ENCODE measurements at places on chromosomes 13 and 19.

GRCh38 chr13:111958612-111959395 is 108.1 kb upstream of the SOX1 start:
- DNase-seq, result no peak

GRCh38 chr13:44231786-44232516 is 141.7 kb upstream of the SERP2 start:
- peak; percentile 52 for DNase-seq

- DNase-seq, result no peak
Observed at GRCh38 chr13:41018602-41018948, 541 bp downstream of the ELF1 start.

GRCh38 chr19:33685541-33685940 is 63.8 kb downstream of the CHST8 start:
- DNase-seq, result no peak

- DNase-seq, result no peak
Observed at GRCh38 chr13:102299366-102299765, 102.5 kb downstream of the FGF14 start.

- DNase-seq, result no peak
Observed at GRCh38 chr19:4537953-4538600, 1.8 kb downstream of the LRG1 start.

- no peak for DNase-seq
Observed at GRCh38 chr19:19662344-19662743, 1.1 kb downstream of the ATP13A1 start.

GRCh38 chr19:48716562-48717291 is 2.8 kb downstream of the MAMSTR start:
- peak; percentile 69 for DNase-seq

GRCh38 chr19:48495396-48495795 is 16.2 kb downstream of the LMTK3 start:
- peak; percentile 80 for DNase-seq

DNA sequence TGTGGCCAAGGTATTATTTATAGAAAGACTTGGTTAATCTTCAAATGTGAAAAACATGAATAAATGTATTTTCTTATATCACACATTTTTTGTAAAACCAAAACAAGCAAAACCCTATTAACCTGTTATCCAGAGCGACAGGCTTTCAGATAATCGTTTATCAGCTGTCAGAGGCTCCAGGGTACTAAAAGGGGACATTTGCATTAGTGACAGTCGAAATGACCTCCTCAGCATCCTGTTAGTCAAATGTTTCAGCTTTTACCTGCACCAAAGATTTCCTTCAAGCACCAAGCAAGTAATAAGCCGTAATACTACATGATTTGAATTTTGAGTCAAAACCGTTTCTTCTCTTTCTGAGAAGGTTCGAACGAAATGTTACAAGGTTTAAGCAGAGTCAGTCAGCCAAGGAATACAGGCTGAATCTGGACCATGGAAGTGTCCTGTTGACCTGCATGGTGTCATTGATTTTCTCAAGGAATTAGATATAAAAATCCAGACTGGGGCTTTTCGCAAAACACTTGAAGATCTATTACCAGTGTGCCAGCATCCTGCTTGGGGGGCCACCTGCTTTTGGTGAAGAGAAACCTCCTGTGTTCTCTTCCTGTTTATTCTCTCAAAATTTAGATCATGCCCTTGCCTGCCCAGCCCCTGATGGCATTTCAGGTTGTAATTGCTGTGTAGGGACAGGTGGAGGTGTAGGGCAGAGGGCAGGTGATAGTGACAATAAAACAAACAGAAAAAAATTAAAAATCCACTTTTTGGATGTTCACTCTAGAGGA is 11.3 kb upstream of the RFC3 start:
- no peak for DNase-seq

GRCh38 chr13:109858319-109858718 is 71.9 kb upstream of the IRS2 start:
- peak; percentile 34 for DNase-seq

DNA sequence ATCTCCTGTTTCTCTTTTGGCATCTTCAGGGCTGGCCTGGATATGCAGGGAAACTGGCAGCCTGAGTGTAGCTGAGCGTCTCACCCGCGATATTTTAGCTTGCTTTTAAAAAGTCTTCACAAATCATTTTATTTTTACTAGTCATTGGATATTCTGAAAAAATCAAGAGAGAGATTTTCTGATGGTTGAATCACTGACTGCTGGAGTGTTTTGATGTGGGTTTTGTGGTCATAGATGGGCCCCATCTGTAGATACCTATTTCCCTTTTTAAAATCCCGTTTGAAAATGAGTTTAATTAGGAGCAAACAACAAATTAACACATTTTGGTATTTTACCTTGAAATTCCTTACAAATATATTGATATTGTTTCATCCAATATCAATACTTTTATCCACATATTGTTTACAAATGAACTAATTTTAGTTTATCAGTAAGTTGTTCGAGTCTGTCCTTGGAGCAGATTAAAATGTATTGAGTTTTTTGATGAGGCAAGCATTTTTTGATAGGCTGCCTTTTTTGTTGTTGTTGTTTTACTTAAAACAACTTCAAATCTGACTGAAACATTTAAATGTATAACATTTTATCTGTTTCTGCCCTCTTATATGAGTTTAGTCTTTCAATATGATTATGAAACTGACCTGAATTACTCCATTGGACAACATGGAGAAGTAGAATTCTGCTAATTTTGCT is 21.5 kb upstream of the OXGR1 start:
- no peak for DNase-seq

GRCh38 chr13:52010890-52011631 is at the start of gene ATP7B:
ATP7B (minus strand) TSS chr13:52011450; CDS start chr13:52011337, 113 bp downstream.
- DNase-seq, result peak; percentile 59

DNA sequence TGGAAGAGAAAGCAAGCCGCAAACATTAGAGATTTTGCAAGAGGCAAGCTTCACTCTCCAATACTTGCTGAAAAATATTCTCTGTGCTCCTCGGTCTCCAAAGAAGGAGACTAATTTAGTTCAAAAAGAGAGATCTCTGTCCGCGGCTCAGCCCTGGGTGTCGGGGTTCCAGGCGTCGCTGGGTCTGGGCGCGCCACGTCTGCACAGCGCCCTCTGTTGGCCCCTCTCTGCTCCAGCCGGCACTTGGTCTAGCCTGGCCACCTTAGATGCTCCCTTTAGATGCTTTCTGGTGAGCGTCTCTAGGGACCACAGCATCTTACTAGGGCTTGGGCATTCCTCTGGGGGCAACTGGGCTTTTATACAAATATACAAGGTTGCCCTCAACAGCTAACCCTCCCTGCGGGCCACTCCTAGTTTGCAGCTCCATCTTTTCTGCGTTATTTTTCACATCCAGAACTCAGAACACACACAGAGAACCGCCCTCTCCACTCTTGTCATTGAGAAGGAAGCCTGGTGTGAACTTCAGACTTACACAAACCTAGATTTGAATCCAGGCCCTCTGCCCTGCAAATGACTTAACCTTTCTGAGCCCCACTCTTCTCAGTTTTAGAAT is 78.3 kb downstream of the CYSLTR2 start:
- peak; percentile 33 for DNase-seq

- no peak for DNase-seq
Observed at GRCh38 chr13:45004096-45004495, 14.8 kb downstream of the GPALPP1 start.

DNA sequence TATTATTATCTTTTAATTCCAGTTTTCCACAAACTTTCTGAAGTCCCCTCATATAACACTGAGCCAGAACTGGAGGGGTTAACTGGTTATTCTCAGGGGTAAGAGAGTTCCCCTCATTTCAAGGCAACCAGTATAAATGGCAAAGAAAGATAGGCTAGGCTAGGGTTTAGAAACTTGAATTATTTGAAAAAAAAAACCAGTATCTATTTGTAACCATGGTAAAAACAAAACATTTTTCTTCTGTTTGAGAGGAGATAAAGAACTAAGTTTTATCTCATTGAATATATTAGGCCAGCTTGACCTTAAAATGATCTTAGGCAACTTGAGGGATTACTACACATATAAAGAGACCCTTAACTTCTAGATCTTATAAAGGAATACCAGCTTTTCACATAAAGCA is 19.6 kb downstream of the SUPT20H start:
- no peak for DNase-seq

- peak; percentile 60 for DNase-seq
Observed at GRCh38 chr13:73835138-73835721, 299.0 kb downstream of the KLF12 start.

DNA sequence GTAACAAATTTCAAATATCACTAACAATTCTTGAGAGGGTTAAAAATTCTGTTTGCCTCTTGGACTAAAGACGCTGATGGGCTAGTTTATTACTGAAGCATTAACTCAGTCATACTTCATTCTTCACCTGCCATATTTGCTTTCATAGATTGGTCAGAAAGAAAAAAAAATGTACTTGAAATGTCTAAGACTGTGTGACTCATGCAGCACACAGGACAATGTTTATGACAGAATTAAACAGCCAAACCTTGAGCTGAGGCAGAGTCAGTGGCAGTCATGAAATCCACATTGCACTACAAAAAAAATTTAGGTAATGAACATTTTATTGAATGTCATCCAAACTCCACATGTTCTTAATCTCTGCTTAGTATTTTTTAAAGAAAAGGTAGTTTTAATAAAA is 135.6 kb downstream of the PRR20E start:
- no peak for DNase-seq

- DNase-seq, result no peak
Observed at GRCh38 chr13:110037925-110038573, 251.7 kb upstream of the IRS2 start.

GRCh38 chr13:49669735-49670309 is 21.5 kb downstream of the EBPL start:
- peak; percentile 64 for DNase-seq
